Aorta (tissue), 5 donors: ENCODE measurements at places on chromosomes 1 and 21.

DNA sequence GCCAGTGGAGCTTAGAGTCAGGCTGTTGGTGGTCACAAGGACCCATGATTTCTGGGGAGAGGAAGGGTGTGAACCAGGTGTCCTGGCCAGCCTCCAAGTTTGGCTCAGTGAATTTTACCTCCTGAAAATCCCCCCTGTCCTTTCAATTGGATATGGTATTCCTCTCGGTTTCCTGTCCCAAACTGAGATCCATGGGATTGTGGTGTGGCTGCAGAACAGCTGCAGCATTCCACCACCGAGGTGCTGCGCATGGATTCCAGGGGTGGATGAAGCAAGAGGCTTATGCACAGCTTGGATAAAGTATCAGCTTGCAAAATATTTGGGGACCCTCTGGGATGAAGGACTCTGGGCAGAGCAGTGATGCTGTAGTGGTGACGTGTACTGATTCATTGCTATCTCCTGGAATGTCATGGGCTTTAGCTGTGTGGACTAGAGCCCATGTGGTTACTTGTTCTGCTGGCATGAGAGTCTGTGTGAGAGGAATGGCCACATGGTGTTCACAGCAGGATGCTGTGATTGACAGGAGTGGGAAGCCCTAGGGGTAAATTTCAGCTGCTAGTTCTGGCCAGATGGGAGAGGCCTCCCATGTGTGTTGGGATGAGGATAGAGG lies 148.7 kb upstream of the SPAG17 start:
- no peak for DNase-seq

GRCh38 chr21:42534421-42535378 lies 21.0 kb downstream of the SLC37A1 start:
- DNase-seq, result peak; percentile 86

DNA sequence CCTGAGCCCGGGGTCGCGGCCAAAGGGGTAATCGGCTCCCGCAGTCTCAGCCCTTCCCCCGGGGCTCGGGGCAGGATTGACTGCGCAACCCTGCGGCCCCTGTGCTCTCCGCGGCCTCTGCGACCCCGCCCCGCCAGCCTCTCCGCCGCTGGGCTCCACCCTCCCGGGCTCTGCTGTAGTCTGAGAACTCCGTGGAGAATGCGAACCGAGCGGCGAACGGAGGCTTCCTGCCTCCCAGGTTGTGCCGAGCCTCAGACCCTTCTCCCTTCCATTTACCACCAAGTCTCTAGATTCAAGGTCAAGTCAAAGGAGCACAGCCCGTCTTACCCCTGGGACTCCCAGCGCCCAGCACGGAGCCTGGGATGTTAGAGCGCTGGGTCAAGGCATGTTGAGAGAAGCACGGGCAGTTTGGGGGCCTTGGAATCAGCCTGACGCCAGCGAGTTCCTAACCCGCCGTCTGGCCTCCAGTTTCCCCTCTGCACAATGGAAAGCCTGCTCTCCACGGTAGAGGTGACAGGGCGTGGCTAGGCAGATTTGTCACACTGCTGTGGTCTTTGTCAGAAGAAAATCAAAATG lies 3.0 kb downstream of the ATP2B4 start:
- peak; percentile 90 for DNase-seq

- DNase-seq, result peak; percentile 36
Observed at GRCh38 chr1:7528386-7529198, 242.5 kb upstream of the VAMP3 start.

- no peak for DNase-seq
Observed at GRCh38 chr1:176501599-176501998, 38.6 kb downstream of the PAPPA2 start.

GRCh38 chr21:17491716-17492414 lies 21.0 kb upstream of the CXADR start:
- DNase-seq, result no peak

GRCh38 chr1:996851-997712 lies 2.8 kb downstream of the HES4 start:
- DNase-seq, result no peak

- DNase-seq, result no peak
Observed at GRCh38 chr1:165463978-165464377, 19.1 kb upstream of the RXRG start.

DNA sequence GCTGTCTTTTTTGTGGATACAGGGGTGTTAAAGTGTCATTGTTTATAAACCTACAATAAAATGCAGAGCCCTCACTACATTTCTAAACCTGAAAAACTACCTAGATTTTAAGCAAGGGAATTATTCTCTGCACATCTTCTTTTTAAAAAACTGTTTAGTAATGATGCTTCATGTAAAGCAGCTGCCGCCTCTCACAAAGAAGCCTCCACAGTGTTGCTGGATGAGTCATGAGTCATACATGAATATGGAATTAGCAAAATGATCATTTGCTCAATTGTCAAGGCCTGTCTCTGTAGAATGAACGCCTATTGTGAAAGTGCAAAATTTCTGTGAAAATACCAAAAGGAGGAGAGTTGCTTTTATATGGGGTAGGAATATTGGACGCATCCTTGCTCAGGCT lies 259.5 kb upstream of the CHRM3 start:
- DNase-seq, result no peak

- no peak for DNase-seq
Observed at GRCh38 chr1:219790834-219791615, 137.3 kb downstream of the SLC30A10 start.
